Dermis blood vessel endothelial cell (primary cell): ENCODE measurements at places on chromosomes 11 and 22. TPM values are rescaled to one million over a fixed set of nuclear protein-coding genes. Genes with fewer than 3 reads are reported as not detected.

DNA sequence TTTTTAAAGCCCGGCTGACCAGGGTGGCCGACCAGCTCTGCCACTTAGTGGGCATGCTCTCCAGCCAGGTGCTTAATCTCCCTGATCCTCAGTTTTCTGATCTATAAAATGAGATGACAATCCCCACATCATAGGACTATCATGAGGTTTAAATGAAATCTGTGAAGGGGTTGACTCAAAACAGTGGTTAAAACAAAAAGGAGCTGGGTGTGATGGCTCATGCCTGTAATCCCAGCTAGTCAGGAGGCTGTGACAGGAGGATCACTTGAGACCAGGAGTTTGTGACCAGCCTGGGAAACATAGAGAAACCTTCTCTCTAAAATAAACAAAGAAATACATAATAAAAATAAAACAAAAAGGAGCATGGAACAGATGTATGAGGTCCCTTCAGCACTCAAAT, 3.6 kb upstream of the C11orf86 start:
- no peak for DNase-seq

GRCh38 chr22:33883961-33884808, 36.1 kb downstream of the LARGE1 start:
- no peak for DNase-seq

Gene LRP4
- total RNA-seq = 1.4 and 2.2 TPM in 2 replicates

- no peak for DNase-seq
Measured at GRCh38 chr11:126403022-126403581, 47.6 kb downstream of the ST3GAL4 start.

- peak; percentile 35 for DNase-seq
Measured at GRCh38 chr11:44865866-44866272, 84.8 kb downstream of the TP53I11 start.

- DNase-seq = no peak
Measured at GRCh38 chr11:71449596-71449995, 1.4 kb upstream of the DHCR7 start.

DNA sequence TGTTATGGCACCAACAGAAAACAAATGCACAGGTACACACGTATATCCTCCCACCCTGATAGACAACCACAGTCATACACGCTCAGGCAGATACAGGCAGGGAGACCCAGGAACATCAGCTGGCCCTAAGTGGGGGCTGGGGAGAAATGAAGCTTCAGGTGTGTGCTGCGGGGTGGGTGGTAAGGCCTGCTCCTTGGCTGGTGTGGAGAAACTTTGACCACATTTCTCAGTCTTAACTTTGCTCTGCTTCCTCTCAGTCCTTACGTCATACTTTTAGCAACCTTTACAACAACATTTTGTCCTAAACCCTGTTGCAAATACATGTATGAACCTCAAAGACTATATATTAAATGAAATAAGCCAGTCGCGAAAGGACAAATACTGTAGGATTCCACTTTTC, 6.7 kb upstream of the ANAPC15 start:
- DNase-seq = no peak

Gene C22orf31
- total RNA-seq = not detected in 2 replicates

DNA sequence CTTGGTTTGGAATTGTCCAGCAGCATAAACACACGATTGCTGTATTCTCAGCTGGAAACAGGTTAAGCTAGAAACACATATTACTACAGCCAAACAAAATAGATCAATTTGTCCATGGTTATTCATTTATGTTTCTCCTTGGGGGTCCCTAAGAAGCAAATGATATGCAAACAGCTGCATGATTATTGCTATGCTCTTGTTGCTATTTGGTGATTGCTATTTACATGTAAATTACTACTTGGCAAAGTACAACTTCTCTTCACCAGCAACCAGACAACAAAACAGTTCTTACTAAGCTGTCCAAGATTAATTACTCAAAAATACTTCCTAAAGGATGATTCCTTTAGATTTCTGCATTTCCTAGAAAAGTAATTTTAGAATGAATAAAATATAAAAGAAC, 567.9 kb upstream of the ARHGAP42 start:
- DNase-seq = no peak

GRCh38 chr11:28296426-28296825, 188.2 kb downstream of the METTL15 start:
- no peak for DNase-seq

GRCh38 chr11:63826471-63827190, 12.3 kb upstream of the MARK2 start:
- DNase-seq = no peak

Gene CRY2
- 8.2 and 11.6 TPM in 2 replicates for total RNA-seq

Gene GANAB
- total RNA-seq = 237 and 423 TPM in 2 replicates

DNA sequence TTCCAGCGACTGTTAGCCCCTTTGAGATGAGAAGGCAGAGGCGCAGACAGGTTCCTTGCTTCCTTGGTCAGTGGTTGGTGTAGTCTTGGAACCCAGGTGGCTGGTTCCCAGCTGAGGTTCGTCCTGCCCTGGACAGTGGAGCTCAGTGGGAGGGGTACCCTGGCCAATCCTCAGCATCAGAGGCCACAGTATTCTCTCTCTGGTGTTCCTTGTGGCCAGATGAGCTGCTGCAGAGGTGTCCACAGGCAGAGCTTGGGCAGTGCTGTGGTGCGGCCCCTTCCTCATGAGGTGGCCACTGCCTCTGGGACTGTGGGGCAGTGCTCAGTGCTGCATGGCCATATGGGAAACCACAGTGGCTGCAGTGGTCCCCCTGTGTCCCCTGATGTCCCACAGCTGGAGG, 61.8 kb downstream of the CTTN start:
- DNase-seq = no peak

DNA sequence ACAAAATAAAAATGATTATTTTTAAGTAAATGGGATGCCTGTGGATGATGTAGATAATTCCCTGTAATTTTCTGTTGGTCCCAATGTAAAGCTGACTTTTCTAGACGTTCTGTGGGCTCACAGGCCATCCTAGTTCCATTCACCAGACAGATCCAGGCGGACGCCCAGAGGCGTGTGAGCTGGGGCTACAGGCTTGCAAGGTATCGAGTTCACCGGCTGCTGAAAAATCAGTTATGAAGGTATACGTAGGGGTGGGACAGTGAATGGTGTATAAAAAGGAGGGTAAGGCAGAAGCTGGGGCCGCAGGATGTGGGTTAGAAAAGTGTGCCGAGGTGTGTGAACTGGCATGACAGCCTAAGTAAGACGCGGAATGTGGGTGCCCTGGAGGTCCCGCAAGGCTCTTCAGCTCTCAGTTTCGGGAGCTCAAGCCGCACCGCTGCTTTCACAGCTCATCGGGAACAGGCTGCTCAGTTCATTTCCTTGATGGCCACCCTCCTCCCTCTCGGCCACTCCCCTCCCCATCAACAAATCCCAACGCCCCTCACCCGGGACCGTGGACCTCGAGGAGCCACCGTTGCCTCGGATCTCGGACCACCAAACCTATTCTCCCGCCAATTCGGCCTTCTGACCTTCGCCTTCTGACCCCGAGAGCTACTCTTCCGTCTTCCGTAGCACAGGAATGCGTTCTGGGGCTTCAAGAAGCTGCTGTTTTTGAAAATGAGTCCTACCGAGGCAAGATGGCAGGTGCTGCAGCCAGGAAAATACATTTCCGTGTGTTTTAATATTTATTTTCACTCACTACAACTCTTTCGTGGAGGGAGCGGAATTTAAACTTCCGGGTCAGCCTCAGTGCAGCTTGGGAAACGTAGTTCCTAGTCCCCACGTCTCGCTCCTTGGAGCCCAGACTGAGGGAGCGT, at the start of gene XNDC1N:
Gene XNDC1N, minus strand, starts transcription at position 775 of the 917 bp plus-strand sequence. CDS start 5,241 bp downstream, outside the sequence.
- DNase-seq = peak; percentile 91

Gene F2
- not detected in 2 replicates for total RNA-seq

DNA sequence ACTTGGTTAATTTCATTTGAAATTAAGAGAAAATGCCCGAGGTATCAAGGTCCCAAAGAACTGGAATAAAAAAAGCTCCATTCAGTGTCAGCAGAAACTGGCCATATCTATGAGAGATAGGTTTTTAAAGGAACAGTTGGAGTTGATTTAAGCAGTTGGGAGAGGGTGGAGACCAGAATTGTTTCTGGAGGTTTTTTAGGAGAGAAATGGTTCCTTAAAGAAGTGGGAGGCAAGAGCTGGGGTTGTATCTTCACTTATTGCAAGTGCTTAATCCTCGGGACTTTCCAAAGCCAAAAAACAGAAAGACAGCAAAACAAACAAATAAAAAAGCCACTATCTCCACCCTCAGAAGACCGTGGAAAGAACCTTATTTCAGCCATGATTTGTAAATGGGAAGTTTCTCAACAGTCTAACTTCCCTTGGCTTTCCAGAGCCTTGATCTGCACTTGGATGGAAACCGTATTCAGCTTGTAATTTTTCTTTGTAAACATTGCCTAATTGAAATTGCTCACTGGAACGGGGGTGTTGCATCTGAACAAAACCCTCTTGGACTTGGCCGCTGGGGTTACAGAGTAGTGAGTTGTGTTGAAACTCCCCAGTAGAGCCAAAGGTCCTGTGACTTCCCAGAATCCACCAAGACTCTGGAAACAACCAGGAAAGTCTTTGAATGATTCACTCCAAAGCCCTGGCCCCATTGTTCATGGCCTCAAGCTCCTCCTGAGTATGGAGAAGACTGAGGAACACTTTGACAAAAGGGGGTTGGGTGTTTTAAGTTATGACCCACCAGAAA, 115.6 kb downstream of the SLC1A2 start:
- DNase-seq = no peak

GRCh38 chr22:19886605-19887255, 32.1 kb upstream of the GNB1L start:
- DNase-seq = peak; percentile 82

- no peak for DNase-seq
Measured at GRCh38 chr11:2574043-2574552, 125.7 kb downstream of the KCNQ1OT1 start.

Gene TSPAN32
- total RNA-seq = not detected in 2 replicates

- DNase-seq = peak; percentile 61
Measured at GRCh38 chr11:119065369-119065768, 2.2 kb upstream of the VPS11 start.

Gene VPREB1
- not detected in 2 replicates for total RNA-seq

- peak; percentile 42 for DNase-seq
Measured at GRCh38 chr11:61332281-61332796, 566 bp downstream of the DDB1 start.

GRCh38 chr11:28860893-28861292, 752.7 kb downstream of the METTL15 start:
- peak; percentile 80 for DNase-seq

DNA sequence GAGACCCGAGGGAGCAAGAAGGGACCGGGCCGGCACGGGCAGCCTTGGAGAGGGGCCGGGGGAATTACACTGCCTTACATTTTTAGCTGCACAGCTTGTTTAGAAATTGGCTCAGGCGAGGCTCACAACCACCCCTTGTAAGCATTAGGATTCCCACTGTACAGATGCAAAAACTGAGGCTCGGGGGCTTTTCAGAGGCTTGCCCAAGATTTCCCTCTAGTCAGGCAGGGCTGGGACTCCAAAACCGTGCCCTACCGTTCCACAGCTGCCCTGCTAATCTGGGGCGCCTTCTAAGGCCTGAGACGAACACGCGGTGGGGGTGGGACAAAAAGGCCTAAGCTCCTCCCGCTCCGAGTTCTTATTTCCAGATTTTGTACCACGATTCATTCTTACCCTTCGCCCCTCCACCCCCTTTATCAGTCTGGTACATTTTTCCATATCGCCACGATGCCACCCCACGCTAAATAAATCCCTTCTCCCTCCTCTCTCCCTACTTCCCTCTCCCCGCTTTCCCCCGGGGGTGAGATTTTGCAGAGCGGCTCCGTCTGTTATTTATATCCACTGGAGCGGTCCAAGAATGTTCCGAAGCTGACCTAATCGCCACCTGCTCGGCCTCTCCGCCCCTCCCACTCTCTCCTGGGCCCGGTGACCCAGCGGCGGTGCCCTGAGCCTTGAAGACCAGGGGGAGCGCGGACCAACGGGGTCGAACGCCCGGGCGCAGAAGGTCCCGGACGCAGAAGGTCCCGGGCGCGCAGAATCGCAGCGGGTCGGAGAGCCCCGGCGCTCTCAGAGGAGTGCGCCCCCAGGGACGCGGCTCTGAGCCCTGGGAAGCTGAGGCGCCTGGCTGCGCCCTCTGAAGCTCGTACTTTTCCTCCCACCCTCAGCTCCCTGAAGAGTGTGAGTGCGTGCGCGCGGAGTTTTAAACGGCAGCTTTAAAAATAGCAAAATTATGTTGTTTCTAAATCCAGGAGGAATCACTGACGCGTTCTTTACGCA, 764 bp upstream of the PACSIN3 start:
- DNase-seq = peak; percentile 35

- no peak for DNase-seq
Measured at GRCh38 chr11:127249576-127249975, 249.0 kb upstream of the KIRREL3 start.

- DNase-seq = peak; percentile 67
Measured at GRCh38 chr22:27489178-27489675, 312.3 kb downstream of the MN1 start.
